ENCODE measurements at places on chromosomes 1 and 21.

- no peak for DNase-seq
Observed at GRCh38 chr1:247079141-247079874, 697 bp upstream of the ZNF670 start.

DNA sequence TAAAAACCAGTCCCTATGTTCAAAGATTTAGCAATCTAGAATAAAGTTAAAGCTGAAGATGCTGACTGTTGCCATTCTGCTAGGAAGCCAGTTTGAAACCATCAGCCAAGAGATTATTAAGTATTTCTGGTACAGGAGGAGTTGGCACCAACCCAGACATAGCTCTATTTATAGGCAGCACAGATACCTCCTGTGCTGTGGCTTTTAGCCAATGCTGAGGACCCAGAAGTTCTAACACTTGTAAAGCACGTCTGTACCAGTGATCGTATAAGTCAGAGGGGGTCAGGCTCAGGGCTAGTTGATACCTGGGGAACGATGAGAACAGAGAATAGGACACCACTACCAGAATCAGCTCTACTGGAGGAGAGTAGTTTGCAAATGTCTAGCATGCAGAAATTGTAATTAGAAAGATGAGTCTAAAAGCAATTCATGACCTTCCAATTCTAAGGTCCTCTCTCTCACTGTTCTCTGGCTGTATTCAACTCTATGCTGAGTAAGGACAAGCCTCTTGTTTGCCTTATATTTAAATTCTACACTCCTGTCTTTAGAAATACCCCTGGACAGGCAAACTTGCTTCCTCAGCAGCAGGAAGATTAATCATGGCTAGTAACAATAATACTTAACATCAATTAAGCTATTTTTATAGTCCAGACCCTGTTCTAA is 96.8 kb upstream of the PALMD start:
- no peak for DNase-seq

- no peak for DNase-seq
Observed at GRCh38 chr1:217048104-217048707, 325.0 kb upstream of the ESRRG start.

GRCh38 chr1:172486805-172487454 is 43.1 kb upstream of the PIGC start:
- DNase-seq = no peak

DNA sequence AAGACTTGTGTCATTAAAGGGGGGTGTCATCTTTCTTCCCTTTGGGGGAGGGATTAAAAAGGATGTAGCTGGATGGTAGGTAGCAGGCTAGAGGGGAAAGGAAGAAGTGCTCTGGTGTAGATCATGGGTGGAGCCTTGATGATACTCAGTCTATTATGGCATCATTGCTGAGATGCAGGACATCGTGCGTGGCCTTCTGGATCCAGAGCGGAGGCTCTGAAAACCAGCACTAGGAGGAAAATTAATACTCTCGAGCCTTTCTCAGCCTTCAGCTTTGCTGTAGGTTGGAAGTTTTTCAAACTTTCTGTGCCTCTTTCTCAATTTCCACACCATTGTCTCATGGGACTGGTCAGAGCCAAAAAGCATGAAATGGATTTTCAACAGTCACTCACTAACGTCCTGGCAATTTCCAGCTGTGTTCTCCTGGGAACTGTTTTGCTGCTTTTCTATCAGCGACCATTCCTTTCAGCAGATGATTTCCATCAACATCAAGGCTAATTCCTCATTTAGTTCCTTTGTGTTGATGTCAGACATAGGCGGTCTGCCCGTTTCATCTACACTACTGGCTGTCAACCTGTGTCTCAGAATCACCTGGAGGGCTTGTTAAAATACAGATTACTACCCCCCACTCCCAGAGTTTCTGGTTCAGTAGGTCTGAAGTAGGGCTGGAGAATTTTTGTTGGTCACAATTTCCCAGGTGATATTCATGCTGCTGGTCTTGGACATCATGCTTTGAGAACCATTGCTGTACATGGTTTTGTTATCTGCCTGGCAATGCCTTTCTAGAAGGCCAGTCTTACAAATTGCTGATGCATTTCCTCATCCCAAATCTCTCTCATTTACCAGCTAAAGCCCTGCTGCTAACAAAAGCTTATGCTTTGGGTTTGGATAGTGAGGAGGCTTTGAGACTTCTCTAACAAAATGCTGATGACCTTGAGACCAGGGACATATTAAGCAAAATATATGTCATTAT is 7.7 kb downstream of the CACNA1E start:
- DNase-seq = no peak

DNA sequence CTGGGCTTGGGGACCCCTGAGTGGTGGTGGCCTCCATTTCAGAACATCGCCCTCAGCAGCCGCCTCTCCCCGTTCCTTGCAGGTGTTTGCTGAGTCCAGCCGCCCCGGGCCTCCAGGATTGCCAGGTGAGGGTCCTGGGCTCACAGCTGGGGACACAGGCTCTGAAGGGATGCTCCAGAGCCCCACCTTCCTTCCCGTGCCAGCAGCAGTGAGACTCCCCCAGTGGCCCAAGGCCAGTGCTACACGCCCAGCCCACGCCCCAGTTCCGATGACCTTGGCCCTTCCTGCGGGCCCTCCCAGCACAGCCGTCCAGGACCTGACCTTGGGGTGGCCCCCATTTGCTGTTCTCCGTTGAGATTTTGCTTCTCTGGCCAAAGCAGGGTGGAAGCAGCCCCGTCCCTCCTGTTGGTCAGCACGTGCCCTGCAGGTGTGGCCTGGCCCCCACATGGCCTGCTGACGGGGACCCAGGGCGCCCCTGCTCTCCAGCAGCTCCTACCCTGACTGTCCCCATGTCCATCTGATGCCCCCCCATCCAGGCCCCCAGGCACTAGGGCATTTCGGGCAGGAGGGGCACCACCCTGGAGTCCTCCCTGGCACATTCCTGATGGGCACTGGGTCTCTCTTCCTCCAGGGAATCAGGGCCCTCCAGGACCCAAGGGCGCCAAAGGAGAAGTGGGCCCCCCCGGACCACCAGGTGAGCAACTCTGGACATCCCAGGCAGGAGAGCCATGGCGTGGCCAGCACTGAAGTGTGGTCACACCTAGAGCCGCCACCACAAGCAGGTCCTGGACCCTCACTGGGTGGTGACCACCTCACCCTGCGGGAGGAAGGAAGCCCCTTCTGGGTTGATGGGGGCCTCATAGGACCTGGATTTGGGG is 45.0 kb downstream of the SLC19A1 start:
- no peak for DNase-seq

DNA sequence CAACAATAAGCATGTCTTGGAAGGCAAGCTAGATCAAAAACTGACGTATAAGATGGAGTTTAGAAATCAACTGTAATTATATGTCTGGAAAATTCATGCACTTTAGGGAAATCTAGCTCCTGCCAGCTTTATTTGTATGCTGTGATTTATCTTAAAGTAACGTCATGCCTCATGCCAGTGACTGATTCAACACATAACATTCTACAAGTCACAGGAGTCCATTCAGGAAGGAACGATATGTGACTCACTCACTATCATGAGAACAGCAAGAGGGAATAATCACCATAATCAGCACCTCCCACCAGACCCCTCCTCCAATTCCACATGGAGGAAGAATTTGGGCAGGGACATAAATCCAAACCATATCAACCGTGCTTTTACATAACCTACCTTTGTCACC is 682.4 kb upstream of the ADAMTS5 start:
- no peak for DNase-seq

DNA sequence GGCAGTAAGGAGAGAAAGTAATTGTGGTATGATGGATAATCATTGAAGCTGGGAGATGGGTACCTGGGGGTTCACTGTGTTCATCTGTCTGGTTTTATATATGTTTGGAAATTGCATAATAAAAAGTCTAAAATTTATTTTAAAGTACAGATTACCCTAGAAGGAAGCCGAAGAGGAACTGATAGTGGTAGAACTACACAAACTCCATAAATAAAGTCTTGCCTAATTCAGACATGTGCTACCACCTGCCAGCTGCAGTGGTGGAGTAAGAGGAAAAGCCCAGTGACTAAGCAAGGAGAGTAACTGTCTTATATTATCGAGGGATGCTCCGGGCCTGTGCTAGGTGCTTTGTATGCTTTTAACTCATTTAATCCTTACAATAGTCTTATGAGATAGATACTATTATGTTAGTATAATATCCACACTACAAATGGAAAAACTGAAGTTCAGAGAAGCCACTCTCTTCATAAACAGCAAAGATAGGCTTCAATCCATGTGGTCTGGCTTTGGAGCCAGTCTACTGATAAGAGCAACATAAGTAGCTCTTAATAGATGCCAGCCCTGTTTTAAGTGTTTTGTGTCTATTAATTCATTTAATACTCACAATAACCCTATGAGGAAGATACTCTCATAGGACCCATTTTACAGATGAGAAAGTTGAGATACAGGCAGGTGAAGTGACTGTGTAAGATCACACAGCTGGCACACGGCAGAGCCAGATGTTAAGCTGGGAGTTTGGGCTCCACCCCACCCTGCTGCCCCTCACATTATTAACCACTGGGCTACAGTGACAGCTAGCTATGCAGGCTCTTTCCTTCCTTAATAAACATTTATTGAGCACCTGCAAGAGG is 56.8 kb upstream of the HNRNPU start:
- no peak for DNase-seq

DNA sequence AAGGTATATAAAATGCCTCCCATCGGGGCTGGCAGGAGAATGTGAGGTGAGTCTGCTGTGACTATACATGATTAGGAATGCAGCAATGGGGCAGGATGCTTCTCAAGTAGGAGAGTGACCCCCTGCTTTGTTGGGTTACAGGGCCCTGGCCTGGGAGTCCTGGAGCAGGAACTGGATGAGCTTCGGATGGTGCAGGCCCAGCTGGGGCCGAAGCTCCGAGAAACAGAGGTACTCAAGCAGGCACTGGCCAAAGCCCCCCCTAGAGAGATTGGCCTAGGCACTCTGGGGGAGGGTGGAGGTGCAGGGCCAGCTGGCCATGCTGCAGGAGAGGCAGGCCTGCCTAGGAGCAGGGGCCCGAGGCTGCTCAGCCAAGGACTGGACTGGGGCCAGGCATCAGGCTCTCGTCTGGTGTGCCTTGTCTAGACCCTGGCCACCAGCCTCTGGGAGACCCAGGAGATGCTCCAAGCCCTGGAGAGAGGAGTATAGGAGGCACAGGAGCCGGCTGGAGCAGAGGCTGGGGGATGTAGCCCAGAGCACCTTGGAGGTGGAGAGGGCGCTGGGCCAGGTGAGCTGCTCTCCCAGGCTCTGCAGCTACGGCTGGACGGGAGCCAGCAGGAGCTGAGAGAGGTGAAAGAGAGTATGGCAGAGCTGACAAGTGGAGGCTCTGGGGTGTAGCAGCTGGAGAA is 32.8 kb upstream of the PKP1 start:
- no peak for DNase-seq

DNA sequence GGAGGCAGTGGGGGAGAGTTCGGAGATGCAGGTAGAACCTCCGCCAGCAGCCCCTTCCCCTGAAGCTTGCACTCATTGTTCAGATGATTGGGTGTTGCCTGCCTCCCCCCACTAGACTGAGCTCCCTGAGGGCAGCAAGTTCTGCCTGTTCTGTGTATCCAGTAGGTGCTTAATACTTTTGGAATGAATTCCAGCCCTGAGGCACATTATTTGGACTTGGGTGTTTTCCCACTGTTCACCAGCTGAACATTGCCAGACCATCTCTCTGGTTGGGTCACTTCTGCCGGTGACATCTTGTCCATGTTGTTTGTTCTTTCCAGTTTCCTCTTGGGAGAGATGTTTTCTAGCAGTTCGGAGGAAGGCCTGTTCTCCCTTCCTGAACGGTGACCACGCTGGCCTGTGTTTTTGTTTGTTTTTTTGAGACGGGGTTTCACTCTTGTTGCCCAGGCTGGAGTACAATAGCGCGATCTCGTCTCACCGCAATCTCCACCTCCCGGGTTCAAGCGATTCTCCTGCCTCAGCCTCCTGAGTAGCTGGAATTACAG is 48.7 kb downstream of the SPSB1 start:
- DNase-seq = no peak

GRCh38 chr1:214584805-214585766 is 17.9 kb upstream of the CENPF start:
- DNase-seq = peak; percentile 4

DNA sequence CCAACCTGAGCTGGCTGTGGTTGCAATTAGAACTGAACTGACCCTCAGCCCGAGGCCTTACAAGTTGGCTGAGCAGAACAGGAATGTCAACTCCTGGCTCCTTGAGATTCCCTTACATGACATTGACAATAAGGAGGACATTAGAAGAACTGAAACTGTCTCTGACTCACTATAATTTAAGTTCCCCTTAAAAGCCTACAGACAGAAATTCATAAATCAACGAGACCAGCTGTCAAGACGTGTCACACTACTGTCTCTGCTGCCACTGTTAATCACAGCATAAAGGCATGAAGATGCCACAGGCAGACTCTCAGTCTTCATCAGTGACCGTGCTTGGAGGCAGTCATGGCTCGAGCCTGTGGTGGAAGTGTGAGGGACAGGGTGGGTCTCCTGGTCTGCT is 168.8 kb downstream of the GABPA start:
- DNase-seq = no peak

DNA sequence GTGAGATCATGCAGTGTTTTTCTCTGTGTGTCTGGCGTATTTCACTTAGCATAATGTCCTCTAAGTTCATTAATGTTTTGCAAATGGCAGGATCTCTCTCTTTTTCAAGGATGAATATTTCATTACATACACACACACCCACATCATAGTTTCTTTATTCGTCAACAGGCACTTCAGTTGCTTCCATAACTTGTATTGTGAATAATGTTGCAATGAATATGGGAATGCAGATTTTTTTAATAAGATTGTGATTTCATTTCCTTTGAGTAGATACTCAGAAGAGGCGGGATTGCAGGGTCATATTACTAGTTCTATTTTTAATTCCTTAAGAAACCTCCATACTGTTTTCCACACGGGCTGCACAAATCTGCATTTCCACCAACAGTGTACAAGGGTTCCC is 134.0 kb downstream of the CLEC20A start:
- no peak for DNase-seq

GRCh38 chr1:61742620-61743430 is 545 bp downstream of the PATJ start:
- DNase-seq = no peak

- no peak for DNase-seq
Observed at GRCh38 chr1:24555591-24556413, at the start of gene NCMAP. NCMAP (plus strand) TSS chr1:24556087; CDS start chr1:24595431, 39,344 bp downstream.

GRCh38 chr1:203082571-203083462 is 3.0 kb downstream of the MYOG start:
- no peak for DNase-seq
